Stimulated activated CD8-positive, alpha-beta memory T cell treated with anti-CD3 and anti-CD28 coated beads, Interleukin-2, amount 100 ng/mL, for 48 hours (primary cell): ENCODE measurements at places on chromosomes 6 and 20.

DNA sequence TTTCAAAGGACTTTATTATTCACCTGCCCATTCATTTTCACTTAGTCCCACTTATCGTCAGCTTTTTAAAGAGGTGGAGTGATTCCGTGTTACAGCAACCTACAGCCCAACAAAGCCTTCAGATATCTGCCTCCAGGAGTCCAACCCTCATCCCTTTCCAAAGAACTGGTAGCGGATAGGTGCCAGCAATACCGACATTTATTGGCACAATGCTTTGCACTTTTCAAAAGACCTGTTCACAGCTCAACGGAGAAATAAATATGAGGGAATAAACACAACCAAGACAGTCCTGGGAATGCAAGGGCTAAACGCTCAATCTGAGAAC is 819 bp upstream of the MTRF1L start:
- DNase-seq: no peak

DNA sequence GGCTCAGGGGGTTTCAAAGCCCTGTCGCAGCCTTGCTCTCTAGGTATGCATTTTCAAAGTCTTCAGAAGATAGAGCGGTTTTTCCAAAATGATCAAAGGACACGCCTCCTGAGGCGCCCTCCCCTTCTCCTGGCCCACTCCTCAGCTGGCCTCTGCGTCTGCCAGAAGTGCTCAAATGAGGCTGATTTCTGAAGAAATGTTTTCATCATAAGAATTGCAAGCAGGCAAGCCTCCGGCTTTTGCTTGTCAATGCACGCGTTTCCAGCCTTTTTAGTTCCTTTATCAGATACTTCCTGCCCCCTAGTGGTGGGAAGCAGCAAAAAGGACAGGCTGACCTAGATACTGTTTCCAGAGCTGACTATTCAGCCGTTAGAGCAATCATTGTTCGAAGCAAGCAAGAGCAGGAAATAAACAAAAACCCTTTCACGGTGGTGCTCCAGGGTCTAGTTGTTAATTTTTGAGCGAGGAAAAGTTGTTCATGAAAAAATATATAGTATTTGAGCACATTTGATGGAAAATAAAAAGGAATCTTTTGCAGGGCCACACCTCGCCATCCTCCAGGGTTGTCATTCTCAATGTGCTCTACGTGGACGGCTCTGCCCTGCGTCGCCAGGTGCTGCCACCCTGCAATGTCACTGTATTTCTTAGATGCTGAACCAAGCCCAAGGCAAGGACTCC is 93.4 kb upstream of the ASF1A start:
- DNase-seq: peak; percentile 47

GRCh38 chr20:46648903-46649649 is 2.2 kb downstream of the SLC13A3 start:
- no peak for DNase-seq

GRCh38 chr20:43766917-43767316 is 40.1 kb upstream of the GTSF1L start:
- no peak for DNase-seq

DNA sequence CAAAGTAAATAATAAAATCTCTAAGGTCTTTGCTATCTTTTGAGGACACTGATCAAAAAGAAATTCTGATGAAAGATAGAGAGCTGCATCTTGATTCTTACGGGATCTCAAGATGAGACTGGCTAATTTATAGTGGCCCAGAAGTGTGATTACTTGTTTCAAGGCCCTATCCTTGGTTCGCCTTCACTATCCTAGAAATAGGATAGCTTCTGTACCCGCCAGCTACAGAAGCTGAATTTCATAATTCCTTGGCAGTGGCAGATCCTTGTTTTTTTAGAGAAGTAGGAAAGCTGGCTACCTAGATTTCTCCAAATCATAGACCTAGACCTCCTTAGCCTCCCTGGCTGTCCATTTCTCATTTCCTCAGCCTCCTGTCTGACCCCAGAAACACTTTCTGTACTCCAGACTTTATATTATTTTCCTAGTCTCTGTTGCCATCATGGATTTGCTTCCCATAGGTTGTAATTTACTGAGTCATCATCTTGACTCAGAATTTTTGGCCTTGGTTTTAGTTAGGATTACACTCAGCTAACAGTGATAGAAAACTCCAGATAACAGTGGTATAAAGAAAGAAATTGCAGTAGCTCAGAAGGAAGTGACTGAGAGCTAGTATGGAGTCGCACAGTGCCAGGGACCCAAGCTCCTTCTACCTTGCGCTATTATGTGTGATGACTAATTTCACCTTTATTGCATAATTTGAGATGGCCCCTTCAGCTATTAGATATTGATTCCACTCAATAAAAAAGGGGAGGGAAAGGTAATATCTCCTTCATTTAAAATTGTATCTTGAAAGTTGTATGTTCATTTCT is 27.7 kb downstream of the PHF3 start:
- no peak for DNase-seq

- DNase-seq: no peak
Measured at GRCh38 chr6:1629316-1629715, 19.6 kb downstream of the FOXC1 start.

DNA sequence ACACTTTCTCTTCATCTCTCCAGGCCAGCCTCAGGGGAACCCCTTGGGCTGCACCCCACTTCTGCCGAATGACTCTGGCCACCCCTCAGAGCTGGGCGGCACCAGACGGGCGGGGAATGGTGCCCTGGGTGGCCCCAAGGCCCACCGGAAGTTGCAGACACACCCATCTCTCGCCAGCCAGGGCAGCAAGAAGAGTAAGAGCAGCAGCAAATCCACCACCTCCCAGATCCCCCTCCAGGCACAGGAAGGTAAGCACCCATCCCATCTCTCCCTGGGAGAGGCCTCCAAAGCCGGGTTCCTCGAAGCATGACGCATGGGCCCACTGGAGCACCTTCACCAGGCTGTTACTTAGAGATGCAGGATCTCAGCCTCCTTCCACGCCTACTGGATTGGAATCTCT is 11.3 kb downstream of the MDFI start:
- DNase-seq: no peak

GRCh38 chr20:77231-77630 is 10.2 kb upstream of the DEFB125 start:
- DNase-seq: no peak

GRCh38 chr6:158713469-158713868 is 63.6 kb downstream of the SYTL3 start:
- DNase-seq: no peak

GRCh38 chr20:25249198-25249931 is 1.5 kb downstream of the PYGB start:
- no peak for DNase-seq

GRCh38 chr6:43301081-43301870 is 3.2 kb downstream of the SLC22A7 start:
- no peak for DNase-seq

DNA sequence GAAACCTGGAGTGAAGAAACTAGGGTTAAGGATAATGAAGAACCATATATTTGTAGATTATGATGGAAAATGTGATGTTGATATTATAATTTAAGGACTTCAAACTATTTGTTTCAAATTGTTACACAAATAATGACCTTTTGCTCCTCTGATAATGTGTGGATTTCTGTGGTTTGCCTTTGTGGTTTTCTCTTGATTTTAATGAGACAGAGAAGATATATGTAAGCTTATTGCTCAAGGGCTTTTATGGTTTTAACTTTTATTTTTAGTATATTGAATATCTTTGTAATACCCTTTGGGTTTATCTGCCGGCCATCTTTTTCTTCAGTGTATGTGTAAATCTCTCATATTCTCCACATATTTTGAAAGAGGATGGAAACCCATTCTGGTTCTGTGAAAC is 362.3 kb downstream of the RIMS1 start:
- DNase-seq: no peak

- DNase-seq: no peak
Measured at GRCh38 chr6:136337121-136337520, 47.5 kb upstream of the BCLAF1 start.

GRCh38 chr6:145621776-145622175 is 113.5 kb downstream of the EPM2A start:
- no peak for DNase-seq

DNA sequence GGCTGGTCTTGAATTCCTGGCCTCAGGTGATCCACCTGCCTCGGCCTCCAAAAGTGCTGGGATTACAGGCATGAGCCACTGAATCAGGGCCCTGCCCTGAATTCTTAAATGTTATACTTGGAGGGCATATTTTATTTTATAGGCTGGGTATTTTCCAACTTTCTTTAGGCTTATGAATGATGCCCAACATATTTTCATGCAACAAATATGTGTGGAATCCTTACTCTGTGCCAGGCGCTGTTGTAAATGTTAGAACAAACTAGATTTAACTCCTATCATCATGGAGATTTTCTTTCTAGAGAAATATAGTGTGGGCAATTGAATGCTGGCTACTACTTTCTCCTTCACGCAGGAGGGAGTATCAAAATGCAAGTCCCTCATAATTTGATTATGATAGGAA is 71.2 kb downstream of the SAMD5 start:
- no peak for DNase-seq

DNA sequence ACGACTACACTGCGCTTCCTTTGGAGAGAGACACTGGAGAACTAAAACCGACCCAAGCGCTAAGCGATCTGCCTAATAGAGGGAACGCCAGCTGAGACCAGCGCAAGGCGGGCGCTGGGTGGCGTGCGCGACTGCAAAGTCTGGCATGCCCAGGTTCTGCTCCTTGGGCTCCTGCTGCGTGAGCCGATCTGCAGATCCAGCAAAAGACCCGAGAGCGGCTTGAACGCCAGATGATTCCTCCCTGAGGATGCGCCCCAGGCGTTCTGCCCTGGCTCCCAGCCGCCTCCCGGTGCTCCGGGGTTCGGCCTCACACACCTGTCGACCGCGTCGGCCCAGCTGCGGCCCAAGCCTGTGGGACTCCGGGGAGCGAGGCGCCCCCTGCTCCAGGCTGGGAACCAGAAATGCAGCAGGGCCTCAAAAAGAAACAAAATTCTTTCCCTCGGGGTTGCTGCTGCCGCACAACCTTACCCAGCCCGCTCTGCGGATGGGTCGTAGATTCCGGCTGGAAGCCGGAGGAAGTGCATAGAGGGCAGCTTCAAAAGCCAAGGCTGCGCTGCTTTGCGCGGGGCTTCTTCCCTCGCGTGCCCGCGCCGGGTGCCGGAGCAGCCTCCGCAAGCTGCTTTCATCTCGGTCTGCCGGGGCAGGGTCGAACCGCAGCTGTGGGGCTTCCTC is 17.9 kb upstream of the PRDM13 start:
- no peak for DNase-seq

GRCh38 chr20:1130847-1131246 is 12.4 kb downstream of the PSMF1 start:
- no peak for DNase-seq

- DNase-seq: no peak
Measured at GRCh38 chr20:56430957-56431356, 18.9 kb downstream of the CASS4 start.

DNA sequence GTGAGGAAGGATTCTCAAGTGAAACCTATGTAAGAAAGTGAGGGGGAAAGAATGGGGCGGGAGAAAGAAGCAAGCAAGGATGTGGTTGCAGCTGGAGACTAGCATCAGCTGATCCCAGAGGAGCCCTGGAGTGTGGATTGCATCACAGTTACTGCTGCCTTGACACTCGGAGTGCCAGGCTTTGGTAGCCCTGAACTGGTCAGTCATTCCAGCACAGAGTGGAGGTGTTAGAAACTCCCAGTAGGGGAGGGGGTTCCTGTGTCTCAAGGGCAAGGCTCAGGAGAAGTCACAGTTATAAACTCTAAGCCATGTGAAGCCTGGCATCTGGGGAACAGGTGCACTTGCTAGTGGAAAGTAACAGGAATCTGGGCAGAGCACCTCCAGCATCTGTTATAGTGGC is 23.5 kb downstream of the SNAP25 start:
- no peak for DNase-seq

DNA sequence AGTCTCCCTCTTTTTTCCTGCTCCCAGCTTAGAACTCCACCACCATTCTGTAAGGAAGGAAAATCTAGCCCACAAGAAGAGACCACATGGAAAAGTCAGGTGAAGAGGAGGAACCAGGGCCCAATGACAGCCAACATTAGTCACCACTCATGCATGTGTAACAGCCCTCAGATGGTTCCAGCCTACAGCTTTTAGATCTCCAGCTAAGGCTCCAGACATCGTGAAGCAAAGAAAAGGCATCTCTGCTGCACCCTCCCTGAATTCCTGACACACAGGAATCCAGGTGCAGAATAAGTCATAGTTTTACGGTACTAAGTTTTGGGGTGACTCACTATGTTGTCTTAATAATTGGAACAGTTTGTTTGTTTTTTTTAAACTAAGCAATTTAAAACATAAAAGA is 25.5 kb downstream of the DCDC2 start:
- no peak for DNase-seq

DNA sequence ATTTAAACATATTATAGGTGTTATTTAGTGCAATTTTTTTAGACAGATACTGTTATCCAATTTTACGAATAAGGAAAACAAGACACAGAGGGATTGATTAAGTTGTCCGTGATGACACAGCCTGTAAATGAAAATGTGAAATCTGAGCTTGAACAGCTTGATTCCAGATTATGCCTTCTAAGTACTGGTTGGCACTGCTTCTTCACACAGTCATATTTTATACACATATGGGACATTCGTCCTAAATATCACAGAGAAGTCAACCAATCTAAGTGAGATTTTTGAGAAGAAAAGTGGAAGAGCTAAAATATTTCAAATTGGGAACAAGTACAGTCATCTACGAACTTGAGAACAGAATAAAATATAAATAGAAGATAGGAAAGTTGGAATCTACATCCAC is 756.3 kb downstream of the BCKDHB start:
- no peak for DNase-seq

- no peak for DNase-seq
Measured at GRCh38 chr20:62978561-62978943, 26.0 kb downstream of the SLC17A9 start.

- no peak for DNase-seq
Measured at GRCh38 chr6:40999569-40999968, 39.5 kb downstream of the UNC5CL start.

DNA sequence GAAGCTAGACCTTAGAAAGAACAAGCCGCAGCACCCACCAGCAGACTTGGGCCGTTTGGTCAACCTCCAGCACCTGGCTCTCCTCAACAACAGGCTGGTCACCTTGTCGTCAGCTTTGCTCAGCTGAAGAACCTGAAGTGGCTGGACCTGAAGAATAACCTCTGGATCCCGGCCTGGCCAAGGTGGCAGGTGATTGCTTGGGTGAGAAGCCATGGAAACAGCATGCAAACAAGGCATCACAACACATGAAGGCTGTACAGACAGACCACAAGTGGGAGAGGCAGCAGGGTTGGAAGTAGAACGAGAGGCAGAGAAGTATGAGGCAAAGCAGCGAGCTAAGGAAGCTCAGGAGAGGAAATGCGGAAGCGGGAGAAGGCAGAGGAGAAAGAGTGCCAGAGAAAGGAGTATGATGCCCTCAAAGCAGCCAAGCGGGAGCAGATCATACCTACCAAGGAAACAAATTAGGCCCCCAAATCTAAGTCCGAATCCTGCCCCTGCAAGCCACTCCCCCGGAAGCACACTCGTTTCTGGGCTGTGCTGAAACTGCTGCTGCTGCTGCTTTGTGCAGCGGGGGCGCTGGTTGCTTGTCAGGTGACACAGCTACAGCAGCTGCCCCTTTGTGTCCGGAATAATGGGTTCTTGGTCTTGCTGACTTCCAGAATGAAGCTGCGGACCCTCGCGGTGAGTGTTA is 121.6 kb upstream of the LGSN start:
- no peak for DNase-seq

GRCh38 chr6:6595952-6596351 is 7.4 kb downstream of the LY86 start:
- DNase-seq: no peak

GRCh38 chr6:130282234-130282995 is 59.7 kb upstream of the SAMD3 start:
- DNase-seq: no peak

- DNase-seq: no peak
Measured at GRCh38 chr6:155351273-155352129, 37.2 kb upstream of the TFB1M start.
